ENCODE measurements at places on chromosomes 4 and X. TPM values are rescaled to one million over a fixed set of nuclear protein-coding genes. Genes with fewer than 3 reads are reported as not detected.

ETDB gene
- total RNA-seq, result not detected

CLDN34 gene
- total RNA-seq, result 0.42 TPM

UGT2B15 gene
- total RNA-seq, result 0.57 TPM

SLC16A2 gene
- 9.0 TPM for total RNA-seq

NRK gene
- total RNA-seq, result 9.8 TPM

FMR1NB gene
- total RNA-seq, result not detected

POU3F4 gene
- 0.53 TPM for total RNA-seq

SLITRK2 gene
- total RNA-seq, result 16.0 TPM

RHOXF2B gene
- not detected for total RNA-seq

GYG2 gene
- 107 TPM for total RNA-seq

LDOC1 gene
- 59.8 TPM for total RNA-seq

GLRA2 gene
- not detected for total RNA-seq

GRIA2 gene
- 2.3 TPM for total RNA-seq

RAB39B gene
- 4.8 TPM for total RNA-seq

SLC2A9 gene
- total RNA-seq, result 3.1 TPM

ZDHHC15 gene
- total RNA-seq, result 2.3 TPM

ABHD18 gene
- total RNA-seq, result 19.9 TPM

ODAPH gene
- total RNA-seq, result not detected

ANAPC10 gene
- total RNA-seq, result 22.5 TPM

CSAG1 gene
- total RNA-seq, result not detected

EDA gene
- total RNA-seq, result 3.0 TPM

ANOS1 gene
- total RNA-seq, result 6.9 TPM

SUPT20HL1 gene
- total RNA-seq, result not detected

VCX3A gene
- 0.51 TPM for total RNA-seq

HEPH gene
- 92.4 TPM for total RNA-seq

MAP3K15 gene
- total RNA-seq, result 4.2 TPM

SYNPO2 gene
- total RNA-seq, result 2.2 TPM

HMX1 gene
- 0.87 TPM for total RNA-seq

TREX2 gene
- 0.24 TPM for total RNA-seq

VEGFD gene
- 0.47 TPM for total RNA-seq

NUP62CL gene
- total RNA-seq, result 16.0 TPM

NWD2 gene
- total RNA-seq, result 0.05 TPM

NAA11 gene
- not detected for total RNA-seq

HPSE gene
- 2.8 TPM for total RNA-seq

AKAP4 gene
- not detected for total RNA-seq

SPANXN3 gene
- total RNA-seq, result not detected

GAB3 gene
- total RNA-seq, result 0.13 TPM

GAGE13 gene
- total RNA-seq, result not detected

IL9R gene
- total RNA-seq, result not detected

APLN gene
- total RNA-seq, result 0.14 TPM

FAM149A gene
- 13.5 TPM for total RNA-seq

ATP5ME gene
- total RNA-seq, result 236 TPM
